ENCODE measurements at places on chromosomes 7 and 10. TPM values are rescaled to one million over a fixed set of nuclear protein-coding genes. Genes with fewer than 3 reads are reported as not detected.
A peak's percentile ranks its signal among the peaks of the same experiment; 100 is the strongest.

Gene SUGCT
- 5.2 TPM for total RNA-seq

- no peak for DNase-seq
Observed at GRCh38 chr7:7569615-7570014, 2.9 kb downstream of the MIOS start.

DNA sequence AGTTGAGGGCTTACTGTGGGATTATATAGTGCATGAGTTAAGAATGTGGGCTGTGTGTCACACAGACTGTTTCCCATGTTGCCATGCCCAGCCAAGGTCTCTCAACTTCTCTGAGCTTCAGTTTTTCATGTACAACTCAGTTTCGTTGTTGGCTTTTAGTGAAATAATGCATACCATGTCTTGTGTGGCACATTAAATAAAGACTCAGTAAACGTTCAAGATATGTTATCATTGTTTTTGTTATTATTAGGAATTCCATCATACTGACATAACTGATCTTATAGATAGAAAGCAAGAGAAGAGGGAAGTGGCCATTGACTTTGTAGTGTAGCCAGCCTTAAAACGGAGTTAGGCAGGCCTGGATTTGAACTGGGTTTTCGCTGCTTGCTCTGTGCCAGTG lies 2.9 kb downstream of the CDK14 start:
- DNase-seq, result no peak

- DNase-seq, result no peak
Observed at GRCh38 chr7:107078517-107078966, 34.0 kb downstream of the PRKAR2B start.

DNA sequence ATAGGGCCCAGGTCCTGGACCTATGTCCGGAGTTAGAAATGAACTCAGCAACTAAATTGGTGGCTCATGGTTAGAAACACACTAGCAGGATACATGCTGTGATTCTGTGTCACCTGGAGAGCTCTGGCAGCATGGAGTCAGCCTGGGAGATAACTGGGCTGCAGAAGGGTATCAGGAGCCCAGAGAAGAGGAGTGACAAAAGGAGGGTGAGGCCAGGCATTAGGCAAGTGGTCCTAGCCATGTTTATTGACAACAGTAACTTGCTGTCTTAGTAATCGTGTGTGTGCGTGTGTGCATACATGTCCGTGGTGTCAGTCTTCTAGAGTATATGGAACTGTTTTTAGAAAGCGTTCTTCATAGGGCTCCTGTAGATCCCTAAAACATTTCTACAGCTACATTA lies 157.5 kb upstream of the PHYHIPL start:
- no peak for DNase-seq

DNA sequence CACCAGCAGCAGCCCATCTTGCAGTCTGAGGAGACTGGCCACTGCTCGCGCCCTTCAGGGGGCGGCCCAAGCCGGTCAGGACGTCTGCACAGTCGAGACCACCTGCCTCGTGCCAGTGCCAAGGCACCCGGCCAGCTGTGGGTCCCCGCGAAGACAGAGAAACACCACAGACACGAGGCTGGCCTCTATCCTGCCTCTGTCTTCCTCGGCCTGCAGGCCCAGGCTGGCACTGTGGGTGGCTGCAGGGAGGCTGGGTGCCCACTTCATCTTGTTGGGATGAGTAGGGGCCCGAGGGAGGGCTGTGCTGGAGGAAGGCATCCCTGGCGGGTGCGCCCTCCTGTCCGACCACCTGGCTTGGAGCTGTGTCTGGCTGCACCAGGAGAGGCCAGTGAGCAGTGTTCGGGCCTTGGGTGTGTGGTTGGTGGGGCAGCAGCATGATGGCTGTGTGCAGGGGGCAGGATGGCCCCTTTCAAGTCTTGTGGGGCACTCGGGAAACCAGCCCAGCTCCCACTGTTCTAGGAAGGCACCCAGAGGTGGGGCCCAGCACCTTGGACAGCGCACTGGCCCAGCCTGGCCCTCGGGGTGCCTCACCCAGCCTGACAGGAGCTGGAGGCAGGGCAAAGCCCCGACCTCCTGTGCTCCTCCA lies 7.3 kb downstream of the DPYSL4 start:
- no peak for DNase-seq

DNA sequence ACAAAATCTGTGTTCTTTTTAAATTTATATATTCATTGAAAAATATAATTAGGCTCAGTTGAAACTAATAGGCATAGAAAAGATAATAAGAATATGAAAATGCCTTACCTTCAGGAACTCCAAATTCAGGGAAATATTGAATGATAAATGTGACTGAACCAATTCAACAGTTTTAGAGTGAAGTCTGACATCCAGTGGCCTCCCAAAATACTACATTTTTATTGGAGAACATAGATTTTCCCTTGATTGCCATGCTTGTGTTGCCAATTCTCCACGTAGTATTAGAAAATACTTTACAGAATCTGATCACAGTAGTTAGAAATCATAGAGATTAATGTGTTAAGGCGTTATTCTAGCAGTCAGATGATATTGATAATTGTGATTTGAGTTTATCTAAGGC lies 1246.7 kb downstream of the GATA3 start:
- no peak for DNase-seq

- DNase-seq, result peak; percentile 48
Observed at GRCh38 chr7:1537535-1538412, 7.3 kb downstream of the MAFK start.

DNA sequence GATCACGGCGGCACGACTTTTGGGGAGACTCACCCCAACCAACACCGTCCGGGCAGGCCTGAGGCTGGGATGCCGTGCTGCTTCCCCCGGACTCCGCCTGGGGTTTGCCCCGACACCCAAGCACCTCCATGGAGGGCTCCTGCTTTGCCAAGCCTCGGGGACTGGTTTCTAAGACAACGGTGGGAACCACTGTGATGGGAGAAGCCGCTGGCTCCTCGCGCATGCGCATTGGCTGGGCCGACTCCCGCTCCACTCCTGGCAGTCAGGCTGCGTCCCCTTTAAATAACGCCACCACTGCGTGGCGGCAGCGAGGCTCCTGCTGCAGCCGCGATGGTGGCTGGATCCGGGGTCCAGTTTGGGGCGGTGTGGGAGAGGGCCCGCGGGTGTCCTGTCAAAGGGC lies 201.0 kb downstream of the ZNF716 start:
- DNase-seq, result no peak

DNA sequence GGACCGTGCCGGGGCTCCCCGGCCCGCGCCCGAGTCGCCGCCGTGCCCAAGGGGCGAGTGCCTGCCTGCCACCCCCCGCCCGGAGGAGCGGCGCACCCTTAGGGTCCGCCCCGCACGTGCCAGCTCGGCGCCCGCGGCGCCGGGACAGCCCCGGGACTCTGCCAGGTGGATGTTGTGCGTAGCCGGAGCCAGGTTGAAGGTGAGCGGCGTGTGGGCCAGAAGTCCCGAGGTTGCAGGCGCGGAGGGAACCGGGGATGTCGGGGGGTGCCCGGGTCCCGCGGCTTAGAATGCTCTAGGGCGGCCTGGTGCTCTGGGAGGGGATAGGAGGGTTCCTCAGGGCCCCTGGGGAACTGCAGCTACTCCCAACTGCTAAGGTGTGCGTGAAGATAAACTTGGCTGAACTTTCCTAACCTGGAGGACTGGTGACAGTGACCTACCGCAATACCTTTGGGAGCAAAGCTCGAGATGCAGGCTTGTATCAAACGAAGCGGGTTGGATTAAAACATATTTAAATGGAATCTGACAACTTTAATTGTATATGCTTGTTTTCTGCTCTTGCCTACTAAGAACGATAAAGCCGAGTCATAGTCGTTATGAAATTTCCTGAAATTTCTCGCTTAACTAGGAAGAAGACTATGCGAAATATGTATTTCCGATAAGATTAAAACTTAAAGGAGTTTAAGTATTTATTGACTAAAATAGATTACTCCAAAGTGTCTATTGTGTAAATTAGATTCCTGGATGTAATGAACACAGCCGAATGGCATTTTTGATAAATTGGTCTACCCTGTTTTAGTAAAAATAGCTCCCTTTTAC lies at the start of gene CUX1:
Gene CUX1, plus strand, starts transcription at position 156 of the 816 bp plus-strand sequence. Its CDS starts 14 bp downstream, at position 170.
- DNase-seq, result no peak

- DNase-seq, result peak; percentile 37
Observed at GRCh38 chr10:74049955-74050354, 52.0 kb downstream of the VCL start.

Gene TMEM270
- not detected for total RNA-seq

- no peak for DNase-seq
Observed at GRCh38 chr10:103850572-103850895, 4.8 kb downstream of the SH3PXD2A start.

Gene TBXAS1
- 6.2 TPM for total RNA-seq

Gene SUN3
- total RNA-seq, result not detected

GRCh38 chr7:140294454-140294853 lies 103.9 kb downstream of the SLC37A3 start:
- DNase-seq, result no peak

Gene NPTX2
- total RNA-seq, result 2.4 TPM

- no peak for DNase-seq
Observed at GRCh38 chr7:73894733-73895551, 34.0 kb downstream of the TMEM270 start.

DNA sequence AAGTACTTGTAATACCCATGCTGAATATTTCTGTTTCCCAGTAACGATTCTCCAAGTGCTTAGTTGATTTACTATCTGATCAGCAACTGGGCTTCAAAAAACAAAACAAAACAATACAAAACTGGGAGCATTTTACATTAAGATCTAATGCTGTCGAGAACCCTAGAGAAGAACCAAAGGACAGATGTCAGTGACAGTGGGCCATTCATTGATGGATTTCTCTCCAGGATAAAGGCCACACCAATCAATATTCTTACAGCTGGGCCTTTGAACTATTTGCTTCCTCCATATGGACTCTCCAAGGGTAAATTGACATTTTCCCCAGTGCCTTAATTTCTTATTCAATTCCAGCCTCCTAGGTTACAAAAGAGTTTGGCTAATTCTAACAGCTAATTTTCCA lies 217.5 kb downstream of the ADAM12 start:
- no peak for DNase-seq

DNA sequence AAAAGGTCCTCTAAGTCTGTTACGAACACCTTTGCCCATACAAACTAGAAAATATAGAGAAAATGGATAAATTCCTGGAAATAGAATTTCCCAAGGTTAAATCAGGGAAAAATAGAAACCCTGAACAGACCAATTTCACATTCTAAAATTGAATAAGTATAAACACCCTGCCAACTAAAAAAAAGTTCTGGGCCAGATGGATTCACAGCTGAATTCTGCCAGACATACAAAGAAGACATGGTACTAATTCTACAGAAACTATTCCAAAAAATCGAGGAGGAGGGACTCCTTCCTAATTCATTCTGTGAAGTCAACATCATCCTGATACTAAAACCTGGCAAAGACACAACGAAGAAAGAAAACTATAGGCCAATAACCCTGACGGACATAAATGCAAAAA lies 400.4 kb upstream of the SEMA3A start:
- no peak for DNase-seq

Gene ACBD7
- total RNA-seq, result 0.99 TPM

GRCh38 chr10:77919713-77920108 lies 6.8 kb downstream of the DLG5 start:
- no peak for DNase-seq

Gene SPDYE11
- total RNA-seq, result 0.10 TPM

DNA sequence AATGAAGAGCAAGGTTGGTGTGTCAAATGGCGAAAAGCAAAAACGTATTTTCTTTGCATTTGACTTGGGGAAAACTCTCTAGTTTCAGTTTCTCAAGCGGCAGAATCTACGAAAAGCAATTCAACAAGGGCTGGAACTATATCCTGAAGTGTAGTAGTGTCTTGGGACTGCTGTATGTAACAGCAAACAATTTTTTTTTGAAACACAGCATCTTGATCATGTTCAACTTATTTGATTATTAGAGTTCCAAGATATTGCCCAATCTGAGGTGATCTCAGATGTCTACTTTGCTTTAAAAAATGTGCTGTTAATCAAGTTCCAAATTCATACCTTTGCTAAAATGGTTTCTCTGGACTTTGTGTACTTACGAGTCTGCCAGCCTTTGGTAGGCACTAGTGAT lies 120.6 kb downstream of the ZWINT start:
- no peak for DNase-seq

- peak; percentile 19 for DNase-seq
Observed at GRCh38 chr7:41869596-41869995, 166.7 kb upstream of the INHBA start.

DNA sequence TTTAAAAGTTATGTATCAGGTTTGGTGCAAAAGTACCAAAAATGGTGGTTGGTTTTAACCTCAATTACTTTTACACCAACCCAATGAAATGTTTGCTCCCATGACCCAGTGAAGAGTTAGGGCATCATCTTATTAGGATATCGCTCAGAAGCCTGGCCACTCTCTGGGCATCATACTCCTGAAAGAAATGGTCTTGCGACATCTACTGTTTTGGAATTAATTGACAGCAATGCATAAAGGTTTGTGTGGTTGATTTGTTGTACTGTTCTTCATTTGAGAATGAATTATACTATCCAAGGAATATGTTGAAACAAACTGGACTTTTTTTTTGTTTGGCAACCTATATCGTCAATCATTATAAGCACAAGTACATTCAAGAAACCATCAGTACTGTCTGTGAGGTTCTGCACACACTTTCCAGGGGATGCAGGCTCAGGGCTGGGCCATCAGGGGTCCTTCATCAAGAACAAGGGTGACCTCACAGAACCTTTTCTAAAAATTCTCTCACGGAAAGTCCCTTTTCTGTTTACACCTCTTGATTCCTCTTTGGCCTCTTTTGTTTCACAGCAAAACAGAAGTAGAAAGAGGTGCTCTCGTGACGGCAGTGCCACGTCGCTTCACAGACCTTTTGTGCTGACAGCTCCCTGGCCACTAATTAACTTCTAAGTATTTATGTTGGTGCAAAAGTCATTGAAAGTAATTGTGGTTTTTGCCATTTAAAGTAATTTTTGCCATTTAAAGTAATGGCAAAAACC lies 117.2 kb upstream of the KLF6 start:
- DNase-seq, result no peak

DNA sequence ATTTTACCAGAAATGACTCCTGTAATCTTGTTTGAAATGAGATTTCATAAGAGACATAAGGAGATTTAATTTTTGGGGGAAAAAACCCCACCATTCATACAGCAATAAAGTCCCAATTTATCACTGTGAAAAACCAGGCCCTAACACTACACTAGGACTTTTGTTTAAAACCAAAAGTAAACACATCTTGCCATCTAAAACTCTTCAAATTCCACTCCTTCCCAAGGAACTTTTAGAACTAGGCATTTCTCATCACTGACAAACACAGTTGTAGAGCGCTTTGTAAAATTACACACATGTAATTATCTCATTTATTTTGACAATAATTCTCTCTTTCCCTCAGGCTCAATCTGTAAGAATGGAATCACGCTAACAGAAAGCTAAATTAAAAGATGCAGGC lies 128.1 kb upstream of the C1QL3 start:
- DNase-seq, result no peak

DNA sequence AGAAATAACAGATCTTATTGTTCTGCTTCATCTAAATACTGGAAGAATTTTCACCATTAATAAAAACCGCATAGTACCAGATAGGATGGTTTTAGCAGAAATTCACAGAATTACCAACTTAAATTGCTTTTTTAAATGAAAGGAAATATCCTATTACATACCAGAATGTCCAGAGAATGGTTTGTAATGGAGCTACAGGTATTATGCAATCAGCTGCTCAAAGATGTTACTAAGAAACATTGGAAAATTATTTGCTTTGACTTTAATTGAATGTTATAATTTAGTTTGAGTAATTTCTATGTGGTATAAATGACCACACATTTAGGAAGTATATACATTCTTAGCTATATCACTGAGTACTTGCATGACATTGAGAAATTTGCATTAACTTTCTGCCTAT lies 338.3 kb downstream of the ETV1 start:
- DNase-seq, result no peak

- no peak for DNase-seq
Observed at GRCh38 chr7:3174515-3175284, 126.4 kb upstream of the SDK1 start.

- DNase-seq, result no peak
Observed at GRCh38 chr10:49348593-49348992, 47.3 kb downstream of the DRGX start.

Gene FKBP9
- total RNA-seq, result 194 TPM

Gene SPDYE2B
- not detected for total RNA-seq

Data from skin of body (tissue), 3 donors.